MCF 10A (cell line): ENCODE measurements at places on chromosomes 6 and 20. TPM values are rescaled to one million over a fixed set of nuclear protein-coding genes. Genes with fewer than 3 reads are reported as not detected.
A peak's percentile ranks its signal among the peaks of the same experiment; 100 is the strongest.

TSBP1 gene
- total RNA-seq = not detected in 2 replicates

- no peak for DNase-seq
These were observed 61.3 kb downstream of the EFCAB8 start for GRCh38 chr20:32920066-32920465.

LRRC73 gene
- total RNA-seq = 0.37 and 1.2 TPM in 2 replicates

DNA sequence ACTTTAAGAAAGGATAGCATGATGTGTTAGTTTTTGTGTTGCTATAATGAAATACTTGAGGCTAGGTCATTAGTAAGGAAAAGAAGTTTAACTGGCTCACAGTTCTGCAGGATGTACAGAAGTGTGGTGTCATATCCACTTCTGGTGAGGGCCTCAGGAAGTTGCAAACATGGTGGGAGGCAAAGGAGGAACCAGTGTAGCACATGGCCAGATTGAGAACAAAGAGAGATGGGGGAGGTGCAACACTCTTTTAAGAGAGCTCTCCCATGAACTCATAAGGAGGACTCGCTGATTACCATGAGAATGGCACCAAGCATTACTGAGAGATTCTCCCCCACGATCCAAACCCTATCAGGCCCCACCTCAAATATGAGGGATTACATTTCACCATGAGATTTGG is 265.4 kb downstream of the RIMS1 start:
- DNase-seq = no peak

- no peak for DNase-seq
These were observed 129.7 kb upstream of the SAMD5 start for GRCh38 chr6:147378819-147379218.

GRCh38 chr20:1909097-1909496 is 13.9 kb downstream of the SIRPA start:
- no peak for DNase-seq

MOCS1 gene
- 4.9 and 5.3 TPM in 2 replicates for total RNA-seq

- DNase-seq = peak; percentile 47
These were observed 31.9 kb upstream of the PRELID3B start for GRCh38 chr20:59074456-59074855.

DNA sequence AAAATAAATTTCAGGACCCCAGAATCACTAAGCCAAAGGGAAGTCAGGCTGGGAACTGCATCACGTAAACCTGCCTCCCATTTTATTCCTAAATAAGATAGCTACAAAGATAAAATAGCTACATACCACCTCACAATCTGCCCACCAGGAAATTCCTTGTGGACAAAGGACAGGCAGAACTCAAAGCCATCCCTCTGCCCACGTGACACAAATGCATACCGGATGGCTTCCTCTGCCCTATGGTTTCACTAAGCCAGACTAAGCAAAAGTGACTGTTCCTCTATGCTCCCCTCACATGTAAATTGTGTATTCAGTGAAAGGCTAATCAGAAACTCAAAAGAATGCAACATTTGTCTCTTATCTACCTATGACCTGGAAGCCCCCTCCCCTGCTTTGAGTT is 15.0 kb downstream of the MBOAT1 start:
- DNase-seq = no peak

CYP21A2 gene
- total RNA-seq = 0.33 and 0.88 TPM in 2 replicates

FHL5 gene
- total RNA-seq = not detected in 2 replicates

GRCh38 chr6:143556529-143556928 is 45.0 kb upstream of the FUCA2 start:
- no peak for DNase-seq

DNA sequence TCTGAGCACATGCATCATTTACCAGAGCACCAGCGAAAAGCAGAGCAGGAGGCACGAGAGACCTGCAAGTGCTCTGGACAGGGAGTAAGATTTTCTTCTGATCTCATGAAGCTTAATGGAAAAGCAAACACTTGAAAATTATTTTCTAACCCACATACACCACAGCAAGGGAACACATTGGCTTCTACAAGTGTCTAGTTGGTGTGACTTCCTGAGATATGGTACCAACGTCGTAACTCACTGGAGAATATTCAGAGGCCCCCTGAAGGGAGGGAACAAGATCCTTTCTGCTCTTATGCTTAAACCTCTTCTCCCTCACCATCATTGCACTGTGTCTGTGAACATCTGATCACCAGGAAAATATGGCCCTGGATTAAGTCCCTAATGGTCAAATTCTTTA is 48.6 kb downstream of the PSMB1 start:
- DNase-seq = no peak

CDH4 gene
- 25.0 and 44.8 TPM in 2 replicates for total RNA-seq

CTCFL gene
- not detected in 2 replicates for total RNA-seq

GRCh38 chr6:32614366-32615081 is 22.7 kb upstream of the HLA-DQA1 start:
- DNase-seq = no peak

- DNase-seq = no peak
These were observed 12.6 kb downstream of the VPS52 start for GRCh38 chr6:33259032-33259431.

SYNGAP1 gene
- total RNA-seq = 6.7 and 9.9 TPM in 2 replicates

CDYL gene
- total RNA-seq = 48.9 and 56.8 TPM in 2 replicates

- DNase-seq = no peak
These were observed 1.2 kb downstream of the LMBRD1 start for GRCh38 chr6:69795469-69796072.

PACRG gene
- total RNA-seq = not detected in 2 replicates

- no peak for DNase-seq
These were observed 162.4 kb downstream of the CDKAL1 start for GRCh38 chr6:20696676-20697075.

- DNase-seq = peak; percentile 71
These were observed 114.4 kb upstream of the PRND start for GRCh38 chr20:4607287-4607713.

ZBP1 gene
- total RNA-seq = not detected in 2 replicates

- no peak for DNase-seq
These were observed 62.9 kb downstream of the ESR1 start for GRCh38 chr6:151870375-151870774.

DNA sequence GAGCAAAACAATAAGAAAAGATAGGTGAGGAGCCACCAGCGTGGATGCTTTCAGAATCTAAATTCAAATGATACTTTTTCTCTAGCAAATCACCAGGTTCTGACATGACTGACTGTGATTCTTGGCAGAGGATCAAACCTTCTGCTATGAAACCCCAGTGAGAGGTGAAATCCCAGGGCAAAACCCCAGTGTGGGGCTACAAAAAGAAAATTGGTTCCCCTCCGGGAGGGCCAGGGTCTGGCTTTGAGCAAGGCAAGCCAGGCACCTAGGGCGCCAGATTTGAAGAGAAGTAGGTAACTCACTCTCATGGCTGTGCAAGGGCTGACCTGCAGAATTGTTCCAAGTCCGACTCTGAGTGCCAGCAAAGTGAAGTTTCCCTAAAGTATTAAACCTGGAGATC is 20.2 kb upstream of the RALGAPA2 start:
- DNase-seq = peak; percentile 69

DNA sequence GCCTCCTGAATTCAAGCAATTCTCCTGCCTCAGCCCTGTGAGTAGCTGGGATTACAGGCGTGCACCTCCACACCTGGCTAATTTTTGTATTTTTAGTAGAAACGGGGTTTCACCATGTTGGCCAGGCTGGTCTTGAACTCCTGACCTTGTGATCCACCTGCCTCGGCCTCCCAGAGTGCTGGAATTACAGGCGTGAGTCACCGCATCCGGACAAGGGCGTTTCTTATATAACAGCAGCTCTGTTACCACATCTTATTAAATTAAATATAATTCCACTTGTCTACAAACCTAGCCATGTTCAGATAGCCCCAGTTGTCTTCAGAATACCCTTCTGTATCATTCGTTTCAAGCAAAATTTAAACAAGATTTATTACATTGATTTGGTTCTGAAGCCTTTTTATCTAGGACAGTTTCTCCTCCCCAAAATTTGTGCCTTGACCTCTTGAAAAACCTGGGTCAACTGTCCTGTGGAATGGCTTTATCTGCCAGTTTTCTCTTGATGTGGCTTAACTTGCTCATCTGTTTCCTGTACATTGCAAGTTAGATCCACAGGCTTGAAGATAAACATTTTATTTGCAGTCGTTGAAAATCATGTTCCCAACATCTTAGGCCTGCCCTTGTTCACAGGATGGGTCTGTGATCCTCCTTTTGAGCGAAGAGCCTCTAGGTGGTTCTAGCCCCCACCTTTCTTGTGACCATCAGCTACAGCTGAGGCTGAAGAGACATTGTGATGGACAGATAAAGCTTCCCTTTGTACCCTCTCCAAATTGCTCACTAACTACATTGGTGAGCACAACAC is 132.2 kb downstream of the ARID1B start:
- DNase-seq = no peak

C20orf144 gene
- total RNA-seq = 0.12 and 0.21 TPM in 2 replicates

GRCh38 chr6:133958791-133959190 is 5.8 kb downstream of the TBPL1 start:
- DNase-seq = no peak

- DNase-seq = no peak
These were observed 24.3 kb upstream of the CDH22 start for GRCh38 chr20:46332373-46333160.

- peak; percentile 65 for DNase-seq
These were observed 179.3 kb downstream of the CARMIL1 start for GRCh38 chr6:25458485-25458884.

CHRNA4 gene
- not detected in 2 replicates for total RNA-seq

IRF4 gene
- not detected in 2 replicates for total RNA-seq

DNA sequence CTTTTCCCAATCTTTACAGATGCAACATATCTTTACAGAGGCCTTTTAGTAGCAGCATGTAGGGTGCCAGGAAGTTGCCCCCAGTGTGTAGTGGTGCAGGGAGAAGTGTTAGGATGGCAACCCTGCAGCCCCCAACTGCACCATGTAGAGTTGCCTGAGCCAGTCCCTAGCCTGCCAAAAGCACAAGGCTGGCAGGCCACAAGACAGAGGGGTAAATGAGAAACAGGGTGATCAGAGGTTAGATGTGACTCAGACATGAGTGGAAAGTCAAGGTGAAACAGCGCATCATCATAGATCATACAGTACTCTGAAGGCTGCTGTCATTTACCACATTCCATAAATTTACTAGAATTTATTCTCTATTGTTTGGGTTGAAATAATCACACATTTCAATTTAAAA is 467.5 kb downstream of the PRKN start:
- DNase-seq = no peak

TMEM74B gene
- not detected in 2 replicates for total RNA-seq

SPINT4 gene
- not detected in 2 replicates for total RNA-seq

DNA sequence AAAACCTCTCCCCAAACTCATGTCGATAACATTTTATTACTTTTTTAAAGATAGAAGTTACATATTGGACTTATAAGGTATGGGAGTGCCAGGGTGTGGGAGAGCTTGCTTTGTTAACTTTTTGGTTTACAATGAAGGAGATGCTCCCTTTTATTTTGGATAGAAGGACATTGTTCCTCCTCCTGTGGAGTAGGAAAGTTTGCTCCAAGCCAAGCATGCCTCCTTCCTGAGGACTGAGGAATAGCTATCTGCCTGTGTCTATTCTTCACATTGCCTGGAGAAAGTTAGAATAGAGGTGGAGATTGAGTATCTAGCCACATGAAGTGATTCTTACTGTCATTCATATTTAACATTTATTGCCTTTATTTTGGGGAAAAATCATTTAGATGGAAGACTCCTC is 71.9 kb downstream of the EYA4 start:
- DNase-seq = no peak

FNDC11 gene
- total RNA-seq = 2.4 and 3.9 TPM in 2 replicates

CCN2 gene
- 10.9 and 49.4 TPM in 2 replicates for total RNA-seq

DNA sequence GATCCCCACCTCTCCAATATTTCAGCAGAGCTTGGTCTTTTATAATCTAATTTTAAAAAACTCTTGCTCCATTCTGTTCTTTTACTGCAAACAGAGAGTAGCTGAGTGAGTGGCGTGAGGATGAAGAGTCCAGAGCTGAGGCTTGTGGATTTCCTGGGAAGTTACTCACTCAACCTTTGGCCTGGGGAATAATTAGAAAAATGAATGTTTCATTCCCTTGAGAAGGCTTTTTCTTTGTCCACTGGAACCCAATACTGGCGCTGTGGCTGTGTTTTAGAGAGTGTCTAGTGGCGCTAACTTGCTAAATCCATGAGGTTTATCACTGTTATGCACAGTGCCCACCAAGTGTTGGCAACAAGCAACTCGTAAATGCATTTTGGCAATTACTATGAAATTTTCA is 251.5 kb downstream of the HIVEP2 start:
- DNase-seq = no peak

- peak; percentile 77 for DNase-seq
These were observed 30.0 kb downstream of the KCNG1 start for GRCh38 chr20:50992733-50993457.

LAMA2 gene
- 2.2 and 3.9 TPM in 2 replicates for total RNA-seq

GRCh38 chr20:53642196-53643030 is 48.8 kb upstream of the ZNF217 start:
- peak; percentile 66 for DNase-seq

GRCh38 chr6:328136-328670 is 35.9 kb downstream of the DUSP22 start:
- DNase-seq = peak; percentile 93

GRCh38 chr6:79525272-79526100 is 11.7 kb downstream of the LCA5 start:
- peak; percentile 59 for DNase-seq
